Activated T-cell treated with anti-CD3 and anti-CD28 coated beads, Interleukin-2, amount 50 U/mL, for 24 hours (primary cell): ENCODE measurements at places on chromosomes 2 and 18.

- no peak for DNase-seq
Measured at GRCh38 chr2:16581241-16581640, 84.4 kb downstream of the CYRIA start.

- DNase-seq = no peak
Measured at GRCh38 chr2:41020358-41020757, 568.5 kb upstream of the SLC8A1 start.

DNA sequence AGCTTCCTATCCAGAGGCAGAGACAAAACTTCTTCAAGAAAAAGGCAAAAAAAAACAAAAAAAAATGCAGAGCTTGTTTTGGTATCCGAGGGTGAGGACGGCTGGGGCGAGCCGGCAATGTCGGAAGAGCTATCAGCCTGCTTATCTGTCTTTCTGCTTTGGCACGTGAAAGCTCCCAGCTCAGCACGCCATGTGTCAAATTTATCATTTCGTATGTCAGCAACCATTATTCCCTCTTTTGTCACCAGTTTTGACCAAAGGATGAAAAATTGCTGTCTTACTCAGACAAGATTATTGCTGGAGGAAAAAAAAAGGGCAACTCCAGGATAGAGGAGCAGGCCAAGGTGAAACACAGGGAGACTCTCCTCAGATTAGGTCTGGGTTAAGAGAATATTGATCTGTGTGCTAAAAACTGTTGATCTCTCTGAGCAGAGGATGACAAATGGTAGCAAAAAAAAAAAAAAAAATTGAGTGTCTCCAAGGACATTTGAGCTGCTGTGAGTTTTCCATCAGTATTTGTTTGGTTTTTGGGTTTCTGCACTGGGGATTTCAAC is 532.0 kb upstream of the POU3F3 start:
- no peak for DNase-seq

DNA sequence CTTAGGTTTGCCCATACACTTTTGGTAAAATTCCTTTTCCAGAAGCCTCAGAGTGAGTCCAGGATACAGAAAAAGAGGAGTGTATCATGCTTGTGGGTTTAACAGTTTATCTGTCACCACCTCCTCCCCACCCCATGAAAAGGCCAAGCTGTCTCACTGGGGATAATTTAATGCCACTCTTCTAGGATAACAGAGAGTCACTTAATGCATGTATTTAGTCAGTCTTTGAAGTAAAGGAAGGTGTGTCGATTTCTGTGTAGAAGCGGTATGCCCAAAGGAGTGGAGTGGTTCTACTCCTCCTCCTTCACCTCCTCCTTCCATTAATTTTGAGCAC is 116.4 kb downstream of the QPCT start:
- DNase-seq = no peak

DNA sequence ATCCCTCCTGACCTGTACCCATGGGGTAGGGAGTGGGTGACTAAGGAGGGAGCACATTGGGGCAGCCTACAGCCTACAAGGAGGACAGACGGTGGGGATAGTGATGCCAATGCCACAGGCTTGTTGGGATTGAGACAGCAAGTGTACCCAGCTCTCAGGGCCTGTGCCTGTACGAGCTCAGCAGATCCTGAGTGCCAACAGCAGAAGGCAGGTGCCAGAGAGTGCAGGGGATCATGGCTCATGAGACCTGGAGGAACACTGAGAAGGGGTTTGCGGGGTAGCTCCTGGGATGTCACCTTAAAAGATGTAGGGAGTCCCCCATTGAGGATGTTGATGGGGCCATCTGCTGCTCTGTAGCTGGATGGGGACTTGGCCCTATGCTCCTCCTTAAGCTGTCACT is 10.3 kb upstream of the SNED1 start:
- no peak for DNase-seq
